ENCODE measurements at places on chromosomes 11 and 22.

GRCh38 chr11:4677948-4678347 is 19.7 kb downstream of the OR51E2 start:
- no peak for DNase-seq

GRCh38 chr11:130574740-130575139 is 126.3 kb downstream of the ADAMTS15 start:
- no peak for DNase-seq

- DNase-seq: no peak
Measured at GRCh38 chr22:35305525-35306070, 5.9 kb downstream of the TOM1 start.

GRCh38 chr11:27255447-27255828 is 107.6 kb downstream of the CCDC34 start:
- DNase-seq: no peak

DNA sequence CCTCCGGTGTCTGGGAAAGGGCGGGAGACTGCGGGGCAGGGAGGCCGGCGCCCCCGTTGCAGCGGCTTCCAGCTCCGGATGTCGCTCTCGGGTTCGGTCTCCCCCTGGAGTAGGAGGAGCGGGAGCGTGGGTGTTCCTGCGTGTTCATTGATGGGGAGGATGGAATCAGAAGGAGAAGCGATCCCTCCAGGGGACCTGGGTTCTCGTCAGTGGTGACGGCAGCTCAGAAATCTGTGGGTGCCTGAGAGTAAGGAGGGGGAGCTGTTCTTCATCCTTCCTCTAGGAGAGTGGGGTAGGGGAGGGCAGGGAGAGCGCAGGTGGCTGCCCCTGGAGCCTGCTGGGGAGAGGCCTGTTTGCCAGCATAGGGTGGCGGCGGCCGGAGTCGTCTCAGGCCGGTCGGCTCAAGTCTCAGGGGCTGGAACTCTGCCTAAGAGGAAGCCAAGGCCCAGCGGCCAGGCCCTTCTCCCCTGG is 1.1 kb downstream of the UBASH3B start:
- peak; percentile 37 for DNase-seq

DNA sequence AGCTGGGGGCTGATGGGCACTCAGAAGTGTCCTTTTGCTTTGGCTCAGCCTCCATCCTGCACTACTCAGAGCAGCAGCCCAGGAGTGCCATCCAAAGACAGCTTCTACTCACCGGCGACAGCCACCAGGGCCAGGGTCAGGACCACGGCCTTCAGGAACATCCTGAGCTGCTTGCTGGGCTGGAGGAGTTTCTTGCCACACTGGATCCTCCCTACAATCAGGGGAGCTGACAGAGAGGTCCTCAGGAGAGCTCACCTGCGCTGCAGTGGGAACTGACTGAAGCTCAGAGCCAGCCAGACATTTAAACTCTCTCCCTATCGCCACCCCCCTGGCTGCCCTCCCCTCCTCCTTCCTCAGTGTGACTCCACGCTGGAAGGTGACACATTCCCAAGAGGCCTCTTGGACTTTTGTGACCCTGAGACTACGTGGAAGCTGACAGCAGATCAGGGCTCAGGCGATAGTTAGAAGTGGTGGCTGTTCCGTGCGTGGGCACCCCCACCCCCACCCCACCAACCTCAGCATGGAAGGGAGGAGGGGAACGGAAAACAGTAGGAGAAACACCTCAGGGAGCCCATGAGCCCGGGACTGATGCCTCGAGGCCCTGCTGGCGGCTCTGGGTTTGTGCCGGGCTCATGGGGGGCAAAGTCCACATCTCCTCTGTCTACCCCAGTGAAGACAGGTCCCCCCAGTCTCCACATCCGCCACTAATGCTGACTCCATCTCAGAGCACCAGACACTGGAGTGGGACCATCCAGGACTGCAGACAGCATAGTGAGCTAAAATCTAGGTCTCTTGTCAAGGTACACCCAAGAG is at the start of gene APOA4:
APOA4 (minus strand) TSS at position 274 of the 813 bp plus-strand sequence; CDS start at position 161, 113 bp downstream.
- DNase-seq: no peak

DNA sequence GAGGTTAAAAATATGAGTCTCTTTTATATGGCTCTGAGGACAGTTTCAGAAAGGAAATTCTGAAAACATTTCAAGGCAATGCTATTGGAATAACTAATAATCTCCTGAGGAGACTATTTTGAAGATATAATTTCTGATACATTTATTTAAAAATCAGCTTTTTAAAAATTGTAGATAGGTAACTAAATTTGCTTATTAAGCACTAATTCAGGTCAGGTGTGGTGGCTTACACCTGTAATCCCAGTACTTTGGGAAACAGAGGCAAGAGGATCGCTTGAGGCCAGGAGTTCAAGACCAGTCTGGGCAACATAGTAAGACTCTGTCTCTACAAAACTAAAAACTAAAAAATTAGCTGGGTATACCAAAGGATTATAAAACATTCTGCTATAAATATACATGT is 17.0 kb downstream of the ZDHHC13 start:
- DNase-seq: no peak

DNA sequence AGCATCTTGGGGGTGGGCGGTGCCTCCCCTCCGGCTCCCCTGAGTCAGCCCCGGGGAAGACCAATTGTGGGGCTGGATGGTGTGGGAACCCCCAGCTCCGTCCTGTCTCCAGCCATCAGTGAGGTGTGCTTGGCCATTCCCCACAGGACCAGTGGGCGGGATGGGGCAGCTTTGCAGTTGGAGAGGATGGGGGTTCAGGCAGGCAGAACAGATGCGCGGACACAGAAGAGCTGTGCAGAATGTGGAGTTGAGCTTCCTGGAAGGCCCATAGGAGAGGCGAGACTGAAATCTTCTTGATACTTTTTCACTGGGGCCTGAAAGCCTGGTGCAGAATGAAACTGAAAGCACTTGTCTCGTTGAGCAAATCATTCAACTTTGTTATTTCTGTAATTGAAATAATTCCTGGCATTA is 23.8 kb downstream of the PARVB start:
- no peak for DNase-seq

DNA sequence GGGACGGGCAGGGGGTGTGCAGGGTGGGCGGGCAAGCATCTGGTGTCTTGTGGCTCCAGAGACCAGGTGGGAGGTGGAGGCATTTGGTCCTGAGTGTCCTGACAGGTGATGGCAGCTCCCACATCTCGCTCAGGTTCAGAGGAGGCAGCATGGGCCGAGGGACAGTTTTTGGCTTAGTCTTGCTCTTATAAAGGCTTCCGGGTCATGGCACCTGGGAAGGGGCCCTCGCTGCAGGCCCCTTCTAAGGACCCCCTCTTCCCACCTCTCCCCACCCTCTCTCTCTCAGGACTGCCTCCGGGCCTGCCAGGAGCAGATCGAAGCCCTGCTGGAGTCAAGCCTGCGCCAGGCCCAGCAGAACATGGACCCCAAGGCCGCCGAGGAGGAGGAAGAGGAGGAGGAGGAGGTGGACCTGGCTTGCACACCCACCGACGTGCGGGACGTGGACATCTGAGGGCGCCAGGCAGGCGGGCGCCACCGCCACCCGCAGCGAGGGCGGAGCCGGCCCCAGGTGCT is 9.9 kb downstream of the CCND1 start:
- DNase-seq: no peak

GRCh38 chr11:34994854-34995253 is 78.4 kb downstream of the PDHX start:
- DNase-seq: no peak

DNA sequence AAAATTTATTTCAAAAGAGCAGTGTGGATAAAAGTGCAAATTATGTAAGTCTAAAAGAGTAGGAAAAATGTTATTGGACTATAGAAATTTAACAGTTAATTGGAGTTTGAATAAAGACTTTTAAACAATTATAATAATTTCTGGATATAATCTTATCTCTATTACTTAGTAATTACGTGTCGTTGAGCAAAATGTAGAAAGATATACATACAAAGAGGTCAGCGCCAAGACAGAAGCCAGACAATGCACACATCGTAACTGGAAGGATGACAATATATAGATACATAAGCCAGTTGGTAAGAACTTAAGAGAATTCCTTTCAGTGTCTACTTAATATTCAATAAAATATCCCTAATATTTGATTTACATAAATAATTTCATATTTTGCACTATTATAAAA is 157.0 kb downstream of the LUZP2 start:
- no peak for DNase-seq

- no peak for DNase-seq
Measured at GRCh38 chr11:45225961-45226871, 59.9 kb downstream of the SYT13 start.

- DNase-seq: no peak
Measured at GRCh38 chr11:46452918-46453517, 61.4 kb upstream of the CHRM4 start.

DNA sequence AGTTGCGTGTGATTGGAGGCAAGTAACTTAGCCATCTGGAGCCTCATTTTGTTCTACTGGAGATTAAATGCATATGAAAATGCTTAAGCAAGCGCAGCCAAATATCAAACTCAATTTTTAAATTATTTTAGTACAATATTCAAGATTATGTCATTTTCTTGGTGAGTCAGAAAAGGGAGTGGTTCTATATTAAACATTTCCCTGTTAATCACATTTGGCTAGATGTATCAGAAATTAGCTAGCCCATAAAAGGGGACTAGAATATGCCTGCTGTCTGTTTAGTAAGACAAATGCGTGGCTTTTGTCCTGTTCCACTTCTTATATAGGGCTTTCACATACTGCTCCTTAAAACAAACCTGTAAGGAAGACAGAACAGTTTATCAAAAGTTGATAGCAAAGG is 35.0 kb upstream of the BMAL1 start:
- DNase-seq: no peak

- DNase-seq: no peak
Measured at GRCh38 chr11:19744130-19744529, 31.5 kb downstream of the NAV2 start.

DNA sequence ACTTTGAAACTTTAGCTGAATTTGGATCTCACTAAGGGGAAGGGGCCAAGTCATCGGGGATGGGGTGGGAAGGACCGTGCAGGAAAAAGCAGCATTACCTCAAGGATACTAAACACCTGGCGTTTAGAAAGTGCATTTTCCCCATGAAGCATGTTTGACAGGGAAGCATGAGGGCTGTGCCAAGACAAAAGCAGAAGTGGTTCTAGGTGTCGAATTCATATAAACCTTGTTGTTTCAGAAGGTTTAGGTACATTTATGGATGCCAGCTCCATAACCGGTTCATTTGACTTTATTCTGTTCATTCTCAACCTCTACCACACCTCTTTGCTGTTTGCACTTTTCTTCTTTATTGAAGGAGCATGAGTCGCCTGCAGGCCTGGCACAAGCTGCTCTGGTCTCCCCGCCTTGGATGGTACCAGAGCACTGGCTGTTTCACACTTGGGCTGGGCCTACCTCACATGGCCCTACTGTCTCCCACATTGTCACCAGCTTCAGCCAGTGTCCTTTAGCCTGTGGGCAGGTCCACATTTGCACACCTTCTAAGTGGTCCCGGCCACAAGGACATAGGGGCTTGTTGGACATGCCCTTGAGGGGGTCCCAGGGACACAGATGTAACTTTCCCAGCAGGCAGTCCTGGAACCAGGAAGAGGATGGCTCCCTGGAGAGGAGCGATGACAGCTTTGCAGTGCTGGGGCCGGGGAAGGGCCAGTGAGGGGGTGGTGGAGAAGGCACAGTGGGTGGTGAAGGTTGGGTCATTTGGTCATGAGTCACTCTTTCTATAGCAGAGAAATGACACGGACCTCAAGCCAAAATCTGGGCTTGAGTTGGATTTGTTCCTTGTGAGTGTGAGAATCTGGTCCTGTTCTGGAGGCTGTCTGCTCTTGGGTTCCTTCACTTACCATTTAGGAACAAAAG is 3.2 kb upstream of the ST14 start:
- DNase-seq: no peak

DNA sequence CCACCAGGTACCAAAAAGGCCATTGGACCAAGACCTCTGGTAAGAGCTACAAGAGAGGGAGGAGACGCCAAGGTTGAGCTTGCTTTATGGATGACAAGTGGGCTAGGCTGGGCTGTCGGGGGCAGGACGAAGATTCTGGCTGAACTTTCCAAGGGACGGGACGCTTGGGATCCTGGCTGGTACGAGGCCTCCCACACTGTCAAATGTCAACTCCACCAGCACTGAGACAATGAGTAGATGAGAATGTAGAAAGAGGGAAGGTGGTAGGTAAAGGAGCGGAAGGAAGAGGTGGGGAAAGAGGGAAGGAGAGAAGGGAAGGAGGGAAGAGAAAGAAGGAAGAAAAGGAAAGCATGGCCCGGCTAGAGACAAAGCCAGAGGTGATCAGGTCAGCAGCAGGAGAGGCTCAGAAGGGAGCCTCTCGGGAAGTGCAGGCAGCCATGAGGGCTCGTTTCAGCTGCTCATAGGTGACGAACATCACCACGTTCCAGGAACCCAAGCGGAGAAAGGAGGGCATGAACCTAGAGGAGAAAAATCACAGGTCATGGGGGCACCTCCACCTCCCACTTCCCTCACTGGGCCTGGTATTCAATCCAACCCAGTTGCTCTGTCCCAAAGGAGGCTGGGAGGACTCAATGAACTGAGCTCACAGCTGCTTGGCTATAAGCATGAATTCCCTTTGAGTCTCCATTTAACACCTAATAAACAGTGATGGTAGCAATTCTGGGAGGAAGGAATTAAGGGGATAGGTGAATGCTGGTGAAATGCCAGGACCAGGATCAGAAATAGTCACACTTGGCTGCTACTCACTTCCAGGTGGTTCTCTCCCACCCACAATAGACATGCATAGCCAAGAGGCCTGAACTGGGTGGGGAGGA is 7.8 kb downstream of the UCP2 start:
- no peak for DNase-seq

DNA sequence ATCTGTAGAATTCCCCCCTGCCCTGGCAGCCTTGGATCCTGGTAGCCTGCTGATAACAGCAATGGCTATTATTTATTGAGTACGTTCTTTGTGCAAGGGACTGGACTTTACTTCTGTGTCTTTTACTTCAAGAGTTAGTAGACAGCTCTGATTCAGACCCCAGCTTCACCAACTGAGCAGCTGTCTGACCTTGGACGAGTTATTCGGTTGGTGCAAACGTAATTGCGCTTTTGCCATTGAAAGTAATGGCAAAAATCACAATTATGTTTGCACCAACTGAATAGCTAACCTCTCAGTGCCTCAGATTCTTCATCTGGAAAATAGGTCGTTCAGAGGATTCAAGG is 108.9 kb downstream of the TIMP3 start:
- DNase-seq: no peak

GRCh38 chr11:107157809-107158187 is 139.5 kb upstream of the GUCY1A2 start:
- no peak for DNase-seq

DNA sequence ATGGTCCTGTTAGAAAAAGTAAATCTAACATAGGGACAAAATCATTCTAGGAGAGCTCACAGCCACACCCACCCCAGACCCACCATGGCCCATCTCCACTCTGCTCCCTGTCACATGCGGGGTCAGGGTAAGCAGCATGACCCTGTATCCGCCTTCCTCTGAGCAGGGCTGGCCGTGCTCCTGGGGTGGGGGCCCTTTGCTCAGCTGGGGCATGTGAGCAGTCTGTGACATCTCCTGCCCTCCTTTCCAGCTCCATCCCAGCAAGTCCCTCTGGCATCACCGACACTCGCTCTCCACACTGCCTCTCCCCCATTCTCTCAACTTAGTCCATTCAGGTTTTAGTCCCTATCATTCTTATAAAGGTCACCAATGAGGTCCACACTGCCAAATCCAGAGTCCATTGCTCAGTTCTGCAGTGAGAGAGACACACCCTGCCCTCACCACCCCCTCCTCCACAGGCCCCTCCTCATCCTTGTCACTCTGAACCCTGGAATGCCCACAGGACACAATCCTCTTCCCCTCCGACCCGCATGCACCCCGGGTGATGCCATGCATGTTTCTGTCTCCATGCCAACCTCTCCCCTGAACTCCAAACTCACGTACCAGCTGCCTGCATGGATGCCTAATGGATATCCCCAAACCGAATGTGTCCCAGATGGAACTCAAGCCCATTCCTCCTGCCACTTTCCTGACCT is 65.1 kb upstream of the PITPNB start:
- DNase-seq: no peak

Measured in activated B cell treated with CpG ODN at 0.5 μM for 24 hours (primary cell).